ENCODE measurements at places on chromosomes 5 and 9. TPM values are rescaled to one million over a fixed set of nuclear protein-coding genes. Genes with fewer than 3 reads are reported as not detected.

PDCD1LG2 gene
- total RNA-seq: 1.5 TPM

QRFP gene
- total RNA-seq: not detected

FYB1 gene
- 95.7 TPM for total RNA-seq

ARHGEF28 gene
- 0.17 TPM for total RNA-seq

CAVIN4 gene
- 0.45 TPM for total RNA-seq

- peak; percentile 97 for ATAC-seq
Measured at GRCh38 chr9:21789541-21790037, 12.8 kb upstream of the MTAP start.

DNA sequence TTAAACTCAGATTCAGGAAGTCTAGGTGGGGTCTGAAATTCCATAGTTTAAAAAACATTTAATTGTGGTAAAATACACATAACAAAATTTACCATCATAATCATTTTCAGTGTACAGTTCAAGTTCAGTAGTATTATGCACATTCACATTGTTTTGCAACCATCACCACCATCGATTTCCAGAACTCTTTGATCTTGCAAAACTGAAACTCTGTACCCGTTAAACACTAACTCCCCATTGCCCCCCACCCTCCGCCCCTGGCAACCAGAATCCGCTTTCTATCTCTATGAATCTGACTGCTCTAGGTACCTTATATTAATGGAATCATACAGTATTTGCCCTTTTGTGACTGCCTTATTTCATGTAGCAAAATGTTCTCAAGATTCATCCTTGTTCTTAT, 117.5 kb downstream of the CEP120 start:
- ATAC-seq: no peak

DNA sequence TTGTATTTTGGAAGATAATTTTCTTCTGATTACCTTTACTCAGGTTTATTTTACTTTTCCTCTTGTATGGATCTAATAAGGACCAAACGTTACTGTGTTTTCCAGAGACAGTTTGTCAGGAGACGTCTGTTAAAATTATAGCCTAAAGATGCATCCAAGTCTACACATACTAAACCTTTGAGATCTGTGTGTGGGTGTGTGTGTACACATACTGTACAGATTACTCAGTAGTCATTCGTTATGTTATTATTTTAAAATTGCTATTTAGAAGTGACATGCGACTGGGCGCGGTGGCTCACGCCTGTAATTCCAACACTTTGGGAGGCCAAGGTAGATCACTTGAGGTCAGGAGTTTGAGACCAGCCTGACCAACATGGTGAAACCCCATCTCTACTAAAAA, 51.6 kb upstream of the CNTLN start:
- no peak for ATAC-seq

- peak; percentile 70 for ATAC-seq
Measured at GRCh38 chr5:100903039-100903887, at the start of gene ST8SIA4. Gene ST8SIA4 (minus strand): TSS chr5:100903282. CDS start chr5:100902955, 327 bp downstream.

- ATAC-seq: no peak
Measured at GRCh38 chr9:37966412-37967013, 62.6 kb upstream of the SLC25A51 start.

- no peak for ATAC-seq
Measured at GRCh38 chr5:156691572-156691971, 158.5 kb upstream of the PPP1R2B start.

- ATAC-seq: no peak
Measured at GRCh38 chr5:120901199-120901598, 437.1 kb downstream of the PRR16 start.
